ENCODE measurements at places on chromosomes 12 and 14.

DNA sequence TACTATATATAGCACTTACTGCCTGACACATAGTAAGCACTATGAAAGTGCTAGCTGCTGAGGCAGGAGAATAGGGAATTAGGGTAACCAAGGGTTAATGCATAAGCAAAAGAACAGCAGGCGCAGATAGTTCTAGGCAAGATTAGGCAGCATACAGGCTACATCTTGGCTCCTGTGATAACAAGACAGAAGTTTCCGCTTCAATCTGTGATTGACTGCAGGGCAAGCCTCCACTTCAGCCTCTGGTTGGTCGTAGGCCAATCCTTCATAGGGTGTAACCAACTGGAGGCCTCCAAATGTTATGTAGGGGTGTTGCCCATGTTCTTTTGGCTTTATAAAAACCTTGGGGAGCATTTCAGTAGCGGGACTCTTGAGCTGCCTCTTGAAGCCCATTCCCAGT is 46.9 kb downstream of the KLHL28 start:
- H3K4me1 ChIP-seq: peaks cover 8% of the 10 kb centered on the region
- peaks cover 33% of the 10 kb centered on the region for H3K27me3 ChIP-seq
- no peak overlapping the region for H3K4me3 ChIP-seq
- DNase-seq: no peak
- H3K36me3 ChIP-seq: no peaks in the 10 kb centered on the region
- no peak overlapping the region for H3K27ac ChIP-seq

DNA sequence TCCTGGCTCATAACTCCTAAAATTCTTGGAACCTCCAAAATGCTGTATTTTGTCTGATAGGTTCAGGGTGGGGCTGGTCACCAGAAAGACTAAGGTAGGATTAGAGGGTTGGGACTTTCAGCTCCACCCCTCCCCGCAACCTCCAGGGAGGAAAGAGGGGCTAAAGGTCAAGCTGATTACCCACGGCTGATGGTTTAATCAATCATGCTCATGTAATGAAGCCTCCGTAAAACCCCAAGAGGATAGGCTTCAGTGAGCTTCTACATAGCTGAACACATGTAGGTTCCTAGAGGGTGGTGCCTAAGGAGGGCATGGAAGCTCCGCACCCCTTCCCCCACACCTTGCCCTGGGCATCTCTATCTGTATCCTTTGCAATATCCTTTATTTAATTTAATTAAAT is 60.0 kb downstream of the DGLUCY start:
- peaks cover 14% of the 10 kb centered on the region for H3K4me1 ChIP-seq
- H3K4me3 ChIP-seq: no peak overlapping the region
- DNase-seq: no peak
- no peak overlapping the region for H3K27ac ChIP-seq
- H3K27me3 ChIP-seq: no peaks in the 10 kb centered on the region

GRCh38 chr12:64746663-64747062 is 12.5 kb downstream of the GNS start:
- H3K36me3 ChIP-seq: peaks cover 6% of the 10 kb centered on the region
- H3K27ac ChIP-seq: peak overlapping the region; percentile 14
- DNase-seq: no peak
- no peak overlapping the region for H3K4me3 ChIP-seq
- no peaks in the 10 kb centered on the region for H3K27me3 ChIP-seq

DNA sequence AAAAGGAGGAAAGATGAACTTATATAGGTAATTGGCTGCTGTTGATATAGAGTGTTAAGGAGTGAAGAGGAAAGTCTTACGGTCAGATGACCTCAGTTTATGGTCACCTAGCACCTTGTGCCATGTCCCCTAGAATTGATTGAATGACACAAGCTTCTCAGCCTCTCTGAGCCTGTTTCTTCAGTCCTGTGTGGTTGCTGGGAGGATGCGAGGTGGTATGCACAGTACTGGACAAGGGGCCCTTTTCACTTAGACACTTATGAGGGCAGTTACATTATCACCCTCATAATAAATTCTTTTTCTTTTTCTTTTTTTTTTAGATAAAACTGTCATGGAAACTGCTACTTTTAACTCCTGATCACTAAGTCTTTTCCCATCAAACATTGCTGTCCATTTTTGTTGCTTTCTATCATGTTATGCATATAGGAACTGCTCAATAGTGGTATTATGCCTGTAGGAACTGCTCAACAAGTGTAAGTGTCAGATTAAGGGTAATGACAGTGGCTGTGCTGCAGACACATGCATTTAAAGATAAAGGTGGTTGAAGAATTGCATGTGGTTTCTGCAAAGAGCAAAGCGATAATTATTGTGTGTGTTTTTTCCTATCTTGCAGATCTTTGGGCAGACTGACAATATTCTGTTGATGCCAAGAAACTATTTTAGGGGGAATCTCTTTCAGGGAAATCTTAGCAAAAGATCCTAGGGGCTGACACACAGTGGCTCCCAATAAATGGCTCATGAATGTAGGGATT is 11.6 kb downstream of the ANO6 start:
- no peak for DNase-seq
- peaks cover 37% of the 10 kb centered on the region for H3K4me1 ChIP-seq
- H3K36me3 ChIP-seq: peaks cover 2% of the 10 kb centered on the region
- no peak overlapping the region for H3K4me3 ChIP-seq
- H3K27ac ChIP-seq: no peak overlapping the region

DNA sequence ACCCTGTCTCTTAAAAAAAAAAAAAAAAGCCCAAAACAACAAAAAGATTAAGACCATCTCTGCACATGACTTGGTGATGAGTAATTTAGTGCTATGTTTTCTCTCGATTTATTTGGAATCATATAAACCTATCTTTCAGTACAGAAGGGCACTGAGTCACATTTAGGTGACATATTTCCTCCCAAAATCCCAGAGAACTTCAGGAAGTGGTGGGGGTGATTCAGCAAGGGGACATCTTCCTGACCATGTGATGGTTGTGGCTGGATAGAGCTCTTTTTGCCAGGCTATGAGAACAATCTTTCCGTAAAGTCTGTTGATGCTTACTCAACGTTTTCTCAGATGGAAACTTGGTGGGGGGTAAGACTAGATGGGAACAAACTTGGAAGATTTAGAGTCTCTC is 50.0 kb downstream of the PPFIBP1 start:
- H3K27ac ChIP-seq: no peak overlapping the region
- H3K27me3 ChIP-seq: peaks cover 10% of the 10 kb centered on the region
- DNase-seq: no peak
- H3K4me1 ChIP-seq: no peaks in the 10 kb centered on the region
- H3K36me3 ChIP-seq: peaks cover 3% of the 10 kb centered on the region
- no peak overlapping the region for H3K4me3 ChIP-seq

DNA sequence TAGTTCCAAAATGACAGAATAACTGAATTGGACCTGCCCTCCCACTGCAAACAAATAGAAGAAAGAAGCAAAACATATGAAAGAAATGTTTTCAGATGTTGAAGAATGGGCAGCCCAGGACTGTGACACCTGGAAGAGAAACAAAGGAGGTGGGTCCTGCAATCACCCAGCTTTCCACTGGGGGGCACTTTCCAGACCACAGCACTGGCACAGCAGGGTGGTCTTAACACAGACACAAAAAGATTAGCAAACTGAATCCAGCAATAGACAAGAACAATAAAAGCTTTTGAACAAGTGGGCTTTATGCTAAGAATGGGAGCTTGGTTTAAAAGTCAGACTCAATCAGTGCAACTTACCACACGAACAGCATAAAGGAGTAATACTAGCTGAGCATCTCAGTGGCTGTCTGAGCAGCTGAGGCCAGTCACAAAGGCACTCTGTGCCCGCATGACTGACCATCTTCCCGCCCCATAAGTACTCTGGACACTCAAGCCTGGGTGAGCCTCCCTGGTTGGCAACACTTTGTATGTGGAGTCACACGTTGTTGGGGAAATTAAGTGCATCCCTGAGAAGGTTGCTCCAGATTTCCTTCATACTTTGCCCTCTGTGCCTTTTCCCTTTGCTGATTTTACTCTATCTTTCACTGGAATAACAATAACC is 27.7 kb downstream of the JKAMP start:
- peaks cover 36% of the 10 kb centered on the region for H3K27me3 ChIP-seq
- peaks cover 3% of the 10 kb centered on the region for H3K4me1 ChIP-seq
- no peak overlapping the region for H3K4me3 ChIP-seq
- no peak overlapping the region for H3K27ac ChIP-seq
- H3K36me3 ChIP-seq: peaks cover 4% of the 10 kb centered on the region
- DNase-seq: no peak

DNA sequence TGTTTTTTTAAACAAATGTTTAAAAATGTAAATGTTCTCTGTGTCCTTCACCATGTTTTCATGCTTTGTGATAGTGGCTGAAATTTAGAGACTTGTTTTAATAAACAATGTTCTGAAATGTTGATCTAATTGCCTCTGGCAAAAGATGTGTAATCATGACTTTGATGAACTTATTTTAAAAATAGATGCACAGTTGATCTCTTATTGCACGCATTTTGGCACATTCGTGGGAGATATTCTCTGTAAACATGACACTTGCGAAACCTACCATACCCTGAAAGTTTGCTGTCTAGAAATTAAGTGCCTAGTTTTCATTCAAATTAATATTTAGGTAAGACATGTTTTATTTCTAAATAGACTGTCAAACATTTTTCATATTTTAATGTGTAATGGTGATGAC is 119.7 kb upstream of the DNM1L start:
- H3K27me3 ChIP-seq: peaks cover 8% of the 10 kb centered on the region
- H3K4me3 ChIP-seq: no peak overlapping the region
- H3K36me3 ChIP-seq: no peaks in the 10 kb centered on the region
- H3K4me1 ChIP-seq: no peaks in the 10 kb centered on the region
- no peak for DNase-seq

GRCh38 chr14:63605041-63605532 is 36.6 kb downstream of the WDR89 start:
- H3K27me3 ChIP-seq: no peaks in the 10 kb centered on the region
- peaks cover 6% of the 10 kb centered on the region for H3K36me3 ChIP-seq
- no peak overlapping the region for H3K27ac ChIP-seq
- H3K4me3 ChIP-seq: no peak overlapping the region
- no peak for DNase-seq

- no peaks in the 10 kb centered on the region for H3K27me3 ChIP-seq
- no peaks in the 10 kb centered on the region for H3K36me3 ChIP-seq
- H3K27ac ChIP-seq: no peak overlapping the region
- H3K4me1 ChIP-seq: peaks cover 3% of the 10 kb centered on the region
- H3K4me3 ChIP-seq: no peak overlapping the region
Observed at GRCh38 chr12:121326996-121327674, 25.1 kb downstream of the ANAPC5 start.

DNA sequence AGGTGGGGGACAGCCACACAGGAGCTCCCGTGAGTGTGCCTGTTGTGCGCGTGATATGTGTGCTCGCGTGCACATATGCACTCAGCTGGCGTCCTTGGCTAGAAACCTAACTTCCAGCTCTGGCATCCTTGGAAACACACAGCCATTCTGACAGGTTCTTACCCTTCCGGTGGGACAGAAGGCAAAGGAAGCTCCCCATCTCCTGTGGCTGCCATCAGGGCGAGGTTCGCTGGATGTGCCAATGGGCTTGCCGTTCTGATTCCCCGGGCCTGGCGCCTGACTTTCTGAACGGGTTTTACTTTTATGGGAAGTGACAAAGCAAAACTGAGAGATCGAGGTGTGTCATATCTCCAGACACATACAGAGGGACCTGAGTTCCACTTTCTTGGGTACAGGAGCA is 124.7 kb downstream of the PAPOLA start:
- H3K4me3 ChIP-seq: no peak overlapping the region
- peaks cover 3% of the 10 kb centered on the region for H3K36me3 ChIP-seq
- H3K4me1 ChIP-seq: peaks cover 7% of the 10 kb centered on the region
- H3K27ac ChIP-seq: no peak overlapping the region

GRCh38 chr12:84596266-84596665 is 316.3 kb downstream of the SLC6A15 start:
- no peaks in the 10 kb centered on the region for H3K4me1 ChIP-seq
- H3K4me3 ChIP-seq: no peak overlapping the region
- H3K27ac ChIP-seq: no peak overlapping the region
- H3K27me3 ChIP-seq: no peaks in the 10 kb centered on the region

- no peaks in the 10 kb centered on the region for H3K36me3 ChIP-seq
- no peaks in the 10 kb centered on the region for H3K27me3 ChIP-seq
- H3K27ac ChIP-seq: peak overlapping the region; percentile 37
- no peak for DNase-seq
- no peak overlapping the region for H3K4me3 ChIP-seq
Observed at GRCh38 chr12:91920276-91920675, 225.4 kb downstream of the BTG1 start.

- H3K27me3 ChIP-seq: no peaks in the 10 kb centered on the region
- no peaks in the 10 kb centered on the region for H3K36me3 ChIP-seq
- no peak for DNase-seq
- H3K4me3 ChIP-seq: no peak overlapping the region
- H3K4me1 ChIP-seq: no peaks in the 10 kb centered on the region
Observed at GRCh38 chr12:79155683-79156082, 291.1 kb downstream of the SYT1 start.

DNA sequence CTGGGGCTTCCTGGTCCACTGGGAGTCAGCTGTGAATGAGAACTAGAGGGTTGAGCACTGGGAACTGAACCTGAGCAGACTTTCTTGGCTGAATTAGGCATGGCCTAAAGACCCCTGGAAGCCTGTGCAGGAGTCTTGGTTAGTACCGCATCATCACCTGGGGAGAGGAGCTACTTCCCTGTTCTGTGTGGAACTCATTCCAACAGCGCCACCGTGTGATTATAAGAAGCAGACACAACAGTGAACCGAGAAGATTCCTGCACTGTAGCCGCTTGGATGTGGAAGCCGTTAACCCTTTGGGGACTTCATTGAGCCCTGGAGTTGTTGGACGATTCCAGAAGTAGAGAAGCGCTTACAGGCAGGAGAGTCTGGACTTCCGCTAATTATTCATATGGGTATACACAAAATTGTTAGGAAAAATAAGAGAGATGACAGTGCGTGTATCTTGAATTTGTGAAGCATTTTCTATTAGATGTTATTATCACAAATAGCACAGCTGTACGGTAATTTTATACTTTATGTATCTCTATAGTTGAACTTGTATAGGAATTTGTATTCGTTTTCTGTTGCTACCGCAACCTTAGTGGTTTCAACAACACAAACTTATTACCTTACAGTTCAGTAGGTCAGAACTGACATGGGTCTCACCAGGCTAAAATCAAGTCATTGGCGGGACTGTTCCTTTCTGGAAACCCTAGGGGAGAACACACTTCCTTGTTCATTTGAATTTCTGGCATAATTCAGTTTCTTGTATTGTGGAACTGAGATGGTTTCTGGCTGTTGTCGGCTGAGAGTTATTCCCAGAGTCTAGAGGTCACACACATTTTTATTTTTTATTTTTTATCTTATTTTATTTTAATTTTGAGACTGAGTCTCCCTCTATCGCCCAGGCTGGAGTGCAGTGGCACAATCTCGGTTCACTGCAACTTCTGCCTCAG is 100.7 kb downstream of the C2CD5 start:
- H3K36me3 ChIP-seq: peaks cover 2% of the 10 kb centered on the region
- H3K4me3 ChIP-seq: no peak overlapping the region
- no peaks in the 10 kb centered on the region for H3K27me3 ChIP-seq
- H3K27ac ChIP-seq: no peak overlapping the region
- peak; percentile 24 for DNase-seq
- peaks cover 15% of the 10 kb centered on the region for H3K4me1 ChIP-seq

DNA sequence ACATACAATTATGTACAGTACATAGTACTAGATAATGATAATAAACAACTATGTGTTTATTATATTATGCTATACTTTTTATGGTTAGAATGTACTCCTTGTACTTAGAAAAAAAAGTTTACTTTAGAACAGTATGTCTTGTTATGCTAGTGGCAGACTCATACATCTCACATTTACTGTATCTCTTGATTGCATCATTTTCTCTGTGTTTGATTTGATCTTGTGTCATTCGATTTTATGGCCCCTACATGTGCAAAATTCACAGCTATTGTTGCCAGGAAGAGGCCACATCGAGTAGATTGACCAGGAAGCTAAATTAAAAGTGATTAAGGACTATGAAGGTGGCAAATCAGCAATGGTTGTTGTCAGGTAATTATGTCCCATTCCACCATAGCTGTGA is 153.0 kb downstream of the PCNX1 start:
- H3K27ac ChIP-seq: peak overlapping the region; percentile 2
- no peak for DNase-seq
- no peak overlapping the region for H3K4me3 ChIP-seq
